Activated CD8-positive, alpha-beta memory T cell treated with anti-CD3 and anti-CD28 coated beads, Interleukin-2, amount 10 ng/mL, durations not matched to agents 7 days and 5 days (primary cell): ENCODE measurements at places on chromosomes 2 and 18. TPM values are rescaled to one million over a fixed set of nuclear protein-coding genes. Genes with fewer than 3 reads are reported as not detected.
A peak's percentile ranks its signal among the peaks of the same experiment; 100 is the strongest.

ADNP2 gene
- total RNA-seq, result 23.2 TPM

DNA sequence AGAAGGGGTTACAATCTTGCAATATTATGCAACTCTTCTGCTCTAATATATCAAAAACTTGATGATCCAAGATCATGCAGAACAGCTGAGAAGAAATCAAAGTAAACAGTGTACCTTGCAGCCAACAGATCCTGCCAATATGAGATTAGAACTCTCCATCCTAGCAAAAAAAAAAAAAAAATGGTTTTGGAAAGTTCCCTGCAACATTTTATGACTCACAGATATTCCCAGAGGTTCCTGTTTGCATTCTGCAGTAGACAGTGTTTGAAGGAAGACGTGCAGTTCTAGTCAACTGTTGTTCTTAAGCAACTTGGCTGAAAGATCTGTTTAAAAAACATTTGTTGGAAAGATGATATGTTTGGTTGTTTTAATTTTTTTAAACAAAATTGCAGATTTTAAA, 103.6 kb upstream of the WDR75 start:
- no peak for DNase-seq

LRATD1 gene
- not detected for total RNA-seq

GRCh38 chr2:206020171-206020570, 65.8 kb downstream of the INO80D start:
- DNase-seq, result no peak

MAP3K19 gene
- total RNA-seq, result not detected

GRCh38 chr18:63994783-63995399, 25.0 kb downstream of the SERPINB8 start:
- DNase-seq, result peak; percentile 44

DNA sequence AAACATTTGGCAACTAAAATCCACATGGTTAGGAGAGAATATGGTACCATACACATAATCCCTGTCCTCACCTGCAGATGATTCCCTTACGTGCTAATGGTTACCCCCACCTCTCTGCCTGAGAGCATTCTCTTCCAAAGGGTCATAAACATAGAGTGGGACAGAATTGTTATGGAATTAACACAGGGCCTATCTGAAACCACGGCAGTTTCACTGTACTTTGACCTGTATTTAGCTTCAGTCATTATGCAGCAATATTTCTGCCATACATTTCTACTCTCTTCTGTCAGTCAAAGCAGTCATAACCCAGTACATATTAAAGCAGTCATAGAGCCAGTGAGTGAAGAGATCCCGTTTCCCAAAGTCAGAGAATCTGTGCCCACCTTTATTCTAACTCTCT, 1128.9 kb upstream of the NXPH2 start:
- DNase-seq, result no peak

INPP5D gene
- 140 TPM for total RNA-seq

DNA sequence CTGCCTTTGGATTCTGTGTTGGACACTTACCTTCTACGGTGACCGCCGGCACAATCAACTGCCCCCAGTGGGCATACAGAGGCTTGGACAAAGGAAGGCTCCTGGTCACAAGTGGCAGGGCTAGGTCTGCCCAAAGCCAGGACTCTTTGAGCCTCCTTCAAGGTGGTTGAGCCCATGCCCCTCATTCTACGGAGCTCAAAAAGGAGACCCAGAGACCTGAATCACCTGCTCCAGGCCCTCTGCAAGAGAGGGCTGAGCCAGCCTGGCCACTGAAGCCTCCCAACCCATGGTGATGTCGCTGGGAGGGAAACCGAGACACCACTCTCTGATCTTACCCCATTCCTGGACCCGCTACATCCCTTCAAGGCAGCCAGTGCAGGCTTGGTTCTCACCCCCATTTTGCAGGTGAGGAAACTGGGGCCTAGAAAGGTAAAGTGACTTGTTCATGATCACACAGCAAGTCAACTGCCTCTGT, 87.9 kb downstream of the INHBB start:
- no peak for DNase-seq
